ENCODE measurements at places on chromosomes 13 and 19. TPM values are rescaled to one million over a fixed set of nuclear protein-coding genes. Genes with fewer than 3 reads are reported as not detected.
A peak's percentile ranks its signal among the peaks of the same experiment; 100 is the strongest.

NLRP5 gene
- not detected for total RNA-seq

GPR183 gene
- total RNA-seq: 23.8 TPM

ZNF426 gene
- total RNA-seq: 22.3 TPM

POSTN gene
- total RNA-seq: 119 TPM

CEACAM19 gene
- total RNA-seq: 5.2 TPM

ATP4A gene
- not detected for total RNA-seq

SF3A2 gene
- 40.3 TPM for total RNA-seq

KIR2DL1 gene
- not detected for total RNA-seq

UNC13A gene
- 0.40 TPM for total RNA-seq

GRCh38 chr13:54676526-54677113, 1648.0 kb downstream of the OLFM4 start:
- no peak for ATAC-seq

DNA sequence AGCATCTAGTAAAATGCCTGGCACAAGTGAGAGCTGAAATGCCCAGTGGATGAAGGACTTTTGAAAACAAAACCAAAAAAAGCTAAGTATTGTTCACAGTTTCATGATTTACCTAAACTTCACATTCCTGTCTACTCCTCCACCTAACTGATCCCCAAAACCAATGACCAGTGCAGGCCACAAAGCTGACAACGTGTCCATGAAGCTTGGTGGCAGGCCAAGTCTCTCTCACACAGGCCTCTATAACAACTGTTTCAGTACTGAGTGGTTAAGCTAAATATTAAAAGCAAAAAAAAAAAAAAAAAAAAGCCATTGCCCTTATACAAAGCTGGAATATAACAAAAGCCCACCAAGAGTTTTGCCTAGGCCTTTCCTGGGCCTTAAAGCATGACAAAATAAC, 36.4 kb downstream of the STK24 start:
- ATAC-seq: no peak

DNA sequence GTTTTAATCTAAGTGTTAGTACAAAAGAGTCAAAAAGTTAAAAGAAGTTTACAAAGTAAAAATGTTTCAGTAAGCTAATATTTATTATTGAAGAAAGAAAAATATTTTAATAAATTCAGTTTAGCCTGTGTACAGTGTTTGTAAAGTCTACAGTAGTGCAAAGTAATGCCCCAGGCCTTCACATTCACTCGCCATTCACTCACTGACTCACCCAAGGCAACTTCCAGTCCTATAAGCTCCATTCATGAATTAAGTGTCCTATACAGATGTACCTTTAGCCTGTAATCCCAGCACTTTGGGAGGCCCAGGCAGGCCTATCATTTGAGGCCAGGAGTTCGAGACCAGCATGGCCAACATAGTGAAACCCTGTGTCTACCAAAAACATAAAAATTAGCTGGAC, 24.1 kb upstream of the AKAP11 start:
- ATAC-seq: no peak

GRCh38 chr19:54677217-54677616, 14.4 kb downstream of the LILRB4 start:
- no peak for ATAC-seq

GRCh38 chr19:51407511-51408131, 9.8 kb downstream of the SIGLEC10 start:
- peak; percentile 39 for ATAC-seq

- ATAC-seq: no peak
Observed at GRCh38 chr13:99278200-99278599, 20.0 kb upstream of the GPR18 start.

GRCh38 chr19:46797881-46798280, 9.5 kb upstream of the SLC1A5 start:
- no peak for ATAC-seq

DNA sequence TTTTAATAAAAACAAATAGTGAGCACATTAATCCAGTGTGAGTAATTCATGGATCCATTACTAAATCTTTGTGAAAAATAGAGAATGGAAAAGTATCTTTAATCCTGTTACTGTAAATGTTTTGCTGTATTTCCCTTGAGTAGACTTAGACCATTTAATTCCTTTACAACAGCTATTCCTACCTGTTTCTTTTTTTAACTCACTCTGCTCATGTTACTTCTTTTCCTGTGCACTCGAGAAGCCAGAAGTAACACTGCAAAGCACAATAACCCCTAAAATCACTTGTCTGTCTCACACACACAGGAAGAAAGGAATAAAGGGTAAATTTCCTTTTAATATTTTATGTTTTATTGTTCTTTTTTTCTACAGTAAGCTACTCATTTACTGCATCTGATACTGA, 244.3 kb downstream of the SHISA2 start:
- no peak for ATAC-seq

GRCh38 chr19:7894612-7895309, 6.5 kb downstream of the LRRC8E start:
- no peak for ATAC-seq

DNA sequence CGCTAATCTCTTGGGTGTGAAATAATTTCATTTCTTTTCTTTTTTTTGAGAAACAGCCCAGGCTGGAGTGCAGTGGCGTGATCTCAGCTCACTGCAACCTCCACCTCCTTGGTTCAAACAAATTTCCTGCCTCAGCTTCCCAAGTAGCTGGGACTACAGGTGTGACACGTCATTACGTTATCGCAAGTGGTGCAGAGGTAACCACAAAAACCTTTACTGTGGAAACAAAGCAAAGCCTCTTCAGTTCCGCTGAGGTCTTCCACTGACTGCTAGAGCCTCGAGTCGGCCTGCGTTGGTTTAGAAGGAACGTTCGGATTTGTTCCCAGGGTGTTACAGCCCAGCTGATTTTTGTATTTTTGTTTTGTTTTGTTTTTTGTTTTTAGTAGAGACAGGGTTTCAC, 2.0 kb upstream of the ZNF784 start:
- no peak for ATAC-seq

DNA sequence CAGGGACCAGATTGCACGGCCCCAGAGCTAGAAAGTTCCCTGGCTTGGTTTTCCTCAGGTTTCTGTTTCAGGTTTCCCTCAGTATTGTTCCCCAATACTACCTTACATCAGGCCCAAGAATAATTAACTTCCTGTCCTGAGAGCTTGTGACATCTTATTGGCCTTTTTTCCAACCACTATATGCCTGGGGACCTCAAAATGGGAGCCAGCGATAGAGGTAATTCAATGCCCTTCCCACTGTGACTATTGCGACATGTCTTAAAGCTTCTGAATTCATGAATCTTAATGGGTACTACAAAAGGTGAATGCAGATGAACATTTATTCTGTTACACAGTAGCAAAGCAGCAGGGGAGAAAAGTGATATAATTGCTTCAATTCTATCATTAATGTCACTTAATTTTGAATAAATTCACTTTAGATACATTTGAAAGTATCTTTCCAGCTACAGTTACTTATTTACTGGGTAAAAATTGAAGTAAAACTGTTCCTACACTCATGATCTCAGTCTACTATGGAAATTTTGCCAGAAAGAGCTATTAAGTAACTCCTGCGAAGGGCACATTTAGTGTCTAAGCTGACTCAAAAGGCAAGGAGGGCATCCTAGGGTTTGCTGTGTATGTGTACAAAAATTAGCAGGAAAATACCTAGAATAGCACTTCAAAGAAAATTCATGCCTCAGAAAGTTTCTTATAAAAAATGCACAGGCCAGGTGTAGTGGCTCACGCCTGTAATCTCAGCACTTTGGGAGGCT, 4.1 kb downstream of the CRYL1 start:
- no peak for ATAC-seq

GRCh38 chr13:114066956-114067355, 65.5 kb downstream of the RASA3 start:
- ATAC-seq: no peak

DNA sequence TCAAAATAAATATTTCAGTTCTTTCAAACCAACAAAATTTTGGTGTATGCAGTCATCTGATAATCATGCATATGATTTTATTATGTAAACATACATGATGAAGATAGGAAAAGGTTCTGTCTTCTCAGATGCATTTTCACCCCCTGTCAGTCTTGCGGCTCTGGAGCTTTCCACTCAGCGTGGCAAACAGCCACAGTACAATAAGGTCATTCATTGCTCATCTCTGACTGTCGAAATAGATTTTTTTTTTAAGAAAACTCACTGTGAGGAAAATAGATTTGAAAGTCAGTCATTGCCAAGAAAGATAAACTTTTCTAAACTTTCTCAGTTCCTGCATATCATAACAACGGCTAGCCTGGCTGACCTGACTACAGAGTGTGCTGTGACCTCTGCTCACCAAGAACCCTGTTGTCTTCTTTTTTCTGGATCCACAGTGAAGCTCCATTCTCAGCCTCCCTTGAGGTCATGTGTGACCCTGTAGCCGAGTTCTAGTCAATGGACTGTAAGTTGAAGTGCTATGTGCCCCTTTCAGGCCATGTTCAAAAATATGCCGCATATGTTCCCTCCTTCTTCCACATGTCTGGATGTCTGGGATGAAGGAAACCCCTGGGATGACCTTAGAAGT, 519.6 kb downstream of the KLF5 start:
- ATAC-seq: no peak

- no peak for ATAC-seq
Observed at GRCh38 chr19:19447536-19448237, 42.2 kb downstream of the GATAD2A start.

DNA sequence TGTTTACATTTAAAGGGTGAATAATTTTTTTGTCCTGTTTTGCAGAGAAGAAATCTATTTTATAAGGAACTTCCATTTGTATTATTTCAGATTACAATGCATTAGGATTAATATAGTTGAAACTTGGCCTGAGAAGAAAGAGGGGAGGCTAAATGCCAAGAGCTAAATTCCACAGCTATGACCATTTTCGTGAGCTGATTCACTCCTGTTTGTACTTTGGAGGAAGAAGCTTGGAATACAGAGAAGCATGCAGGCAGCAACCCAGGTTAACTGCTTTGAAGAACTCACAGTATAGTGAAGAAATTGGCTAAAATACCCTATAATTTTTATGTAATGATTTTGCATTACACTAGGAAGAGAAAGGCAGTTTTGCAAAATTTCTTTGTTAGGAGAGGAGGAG, 309.4 kb upstream of the KLF12 start:
- ATAC-seq: no peak

DNA sequence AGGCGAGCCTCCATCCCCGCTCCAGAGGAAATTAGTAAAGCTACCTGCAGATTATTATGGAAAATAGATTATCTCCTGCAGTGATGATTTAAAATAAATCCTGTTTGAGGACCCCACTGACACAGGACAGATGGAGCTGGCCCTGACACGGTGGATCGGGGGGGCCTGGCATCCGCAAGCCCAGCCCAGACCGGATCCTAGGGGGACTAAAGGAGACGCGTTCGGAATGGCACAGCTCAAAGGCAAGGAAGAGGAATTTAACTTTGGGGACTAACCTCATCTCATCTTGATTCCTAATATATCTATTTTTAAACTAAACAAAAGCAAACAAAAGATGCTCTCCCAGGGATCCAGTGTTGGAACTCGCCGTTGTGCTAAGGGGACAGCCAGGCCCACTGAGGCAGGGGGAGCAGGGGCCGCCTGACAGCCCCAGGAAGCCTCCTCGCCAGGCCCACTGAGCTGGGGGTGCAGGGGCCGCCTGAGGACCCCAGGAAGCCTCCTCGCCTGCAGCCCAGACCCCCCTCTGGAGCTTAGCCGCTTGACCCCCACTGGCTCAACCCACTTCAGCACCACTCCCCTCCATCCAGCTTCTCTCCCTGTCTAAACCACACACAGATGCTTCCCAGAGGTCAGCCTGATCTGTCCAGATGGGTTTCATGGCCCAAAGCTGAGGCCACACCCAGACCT, 78.6 kb downstream of the SPACA7 start:
- ATAC-seq: no peak

DNA sequence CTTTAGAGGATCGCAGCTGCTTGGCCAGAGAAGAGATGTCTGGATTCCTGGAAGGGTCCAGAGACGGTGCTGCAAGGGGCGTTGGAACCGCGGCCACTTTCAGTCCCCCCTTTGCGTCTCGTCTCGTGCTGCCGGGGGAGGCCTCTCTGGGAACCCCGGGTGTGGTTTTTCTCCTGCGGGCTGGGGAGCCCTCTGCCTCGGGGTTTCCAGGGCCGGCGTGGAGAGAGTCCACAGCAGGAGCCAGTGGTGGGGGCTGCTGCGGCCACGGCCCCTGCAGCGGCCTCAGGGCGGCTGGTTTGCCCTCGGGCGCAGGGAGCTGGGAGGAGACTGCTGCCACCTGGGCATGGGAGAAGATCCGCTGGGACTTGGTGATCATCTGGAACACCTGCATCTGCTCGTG, 28.5 kb downstream of the ZNF541 start:
- ATAC-seq: no peak

GRCh38 chr13:32135655-32136054, 104.1 kb downstream of the FRY start:
- no peak for ATAC-seq

DNA sequence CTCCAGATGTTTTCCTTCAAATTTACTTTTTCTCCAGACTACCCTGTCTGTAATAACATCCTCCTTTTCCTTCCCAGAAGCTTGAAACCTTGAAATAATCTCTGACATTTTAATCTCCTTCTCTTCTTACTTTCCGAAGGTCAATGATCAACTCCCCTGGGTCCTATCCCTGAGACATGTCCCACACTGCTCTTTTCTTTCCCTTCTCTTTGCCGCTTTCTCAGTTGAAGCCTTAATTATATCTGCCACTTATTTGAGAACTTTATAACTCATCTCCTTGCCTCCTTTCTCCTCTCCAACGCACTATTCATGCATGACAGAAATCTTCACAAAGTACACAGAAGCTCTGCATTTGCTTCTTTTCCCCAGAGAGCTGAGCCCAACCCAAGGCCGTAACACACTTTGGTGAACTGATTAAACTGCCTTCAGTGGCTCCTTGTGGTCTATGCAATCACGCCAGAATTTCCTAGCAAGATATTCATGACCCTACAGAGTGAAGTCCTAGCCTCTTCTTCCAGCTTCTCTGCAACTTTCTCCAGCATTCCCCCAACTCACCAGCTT, 9.2 kb upstream of the WASF3 start:
- no peak for ATAC-seq

- no peak for ATAC-seq
Observed at GRCh38 chr13:51437550-51438127, 15.2 kb downstream of the INTS6 start.

DNA sequence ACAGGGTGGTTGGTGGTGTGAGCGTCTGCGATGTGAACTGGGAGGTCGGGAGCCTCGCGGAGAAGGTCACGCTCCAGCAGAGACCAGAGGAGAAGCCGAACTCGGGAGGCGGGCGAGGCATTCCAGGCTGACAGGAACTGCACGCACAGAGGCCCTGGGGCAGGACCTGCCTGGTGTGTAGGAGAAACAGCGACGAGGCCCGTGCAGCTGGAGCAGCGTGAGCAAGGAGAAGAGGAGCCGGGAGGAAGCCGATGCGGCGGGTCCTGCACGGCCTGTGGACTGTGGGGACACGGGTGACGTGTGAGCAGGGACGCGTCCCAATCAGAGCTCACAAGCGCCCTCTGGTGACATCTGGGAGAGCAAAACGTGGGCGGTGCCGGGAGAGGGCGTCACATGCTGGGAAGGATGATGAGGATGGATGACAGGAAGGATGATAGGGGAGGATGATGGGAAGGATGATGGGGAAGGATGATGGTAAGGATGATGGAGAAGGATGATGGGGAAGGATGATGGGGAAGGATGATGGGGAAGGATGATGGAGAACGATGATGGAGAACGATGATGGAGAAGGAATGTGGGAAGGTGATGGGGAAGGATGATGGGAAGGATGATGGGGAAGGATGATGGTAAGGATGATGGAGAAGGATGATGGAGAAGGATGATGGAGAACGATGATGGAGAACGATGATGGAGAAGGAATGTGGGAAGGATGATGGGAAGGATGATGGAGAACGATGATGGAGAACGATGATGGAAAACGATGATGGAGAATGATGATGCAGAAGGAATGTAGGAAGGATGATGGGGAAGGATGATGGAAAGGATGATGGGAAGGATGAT, 16.1 kb upstream of the MADCAM1 start:
- peak; percentile 90 for ATAC-seq

GRCh38 chr19:36115453-36116343, at the start of gene TBCB:
TSS of gene TBCB (plus strand) at chr19:36115468. CDS start at chr19:36115561, 93 bp downstream.
- peak; percentile 56 for ATAC-seq

All from gastroesophageal sphincter (tissue), 4 donors.